ENCODE measurements at places on chromosomes 1 and 21.

- DNase-seq = peak; percentile 95
These were observed 47.1 kb downstream of the ATP2B4 start for GRCh38 chr1:203673550-203674411.

- DNase-seq = peak; percentile 61
These were observed 1.0 kb downstream of the FAM78B start for GRCh38 chr1:166165661-166166328.

GRCh38 chr1:90475631-90476030 lies 241.5 kb downstream of the BARHL2 start:
- DNase-seq = no peak

GRCh38 chr1:9044236-9044635 lies 18.0 kb upstream of the SLC2A7 start:
- no peak for DNase-seq

- no peak for DNase-seq
These were observed 55.2 kb upstream of the NADK start for GRCh38 chr1:1833456-1833855.

GRCh38 chr21:41254090-41254700 lies 62.4 kb upstream of the FAM3B start:
- no peak for DNase-seq

- DNase-seq = no peak
These were observed 34.2 kb upstream of the TTC34 start for GRCh38 chr1:2835650-2836159.

- DNase-seq = no peak
These were observed 2.2 kb upstream of the CDC42BPA start for GRCh38 chr1:227320476-227320875.

DNA sequence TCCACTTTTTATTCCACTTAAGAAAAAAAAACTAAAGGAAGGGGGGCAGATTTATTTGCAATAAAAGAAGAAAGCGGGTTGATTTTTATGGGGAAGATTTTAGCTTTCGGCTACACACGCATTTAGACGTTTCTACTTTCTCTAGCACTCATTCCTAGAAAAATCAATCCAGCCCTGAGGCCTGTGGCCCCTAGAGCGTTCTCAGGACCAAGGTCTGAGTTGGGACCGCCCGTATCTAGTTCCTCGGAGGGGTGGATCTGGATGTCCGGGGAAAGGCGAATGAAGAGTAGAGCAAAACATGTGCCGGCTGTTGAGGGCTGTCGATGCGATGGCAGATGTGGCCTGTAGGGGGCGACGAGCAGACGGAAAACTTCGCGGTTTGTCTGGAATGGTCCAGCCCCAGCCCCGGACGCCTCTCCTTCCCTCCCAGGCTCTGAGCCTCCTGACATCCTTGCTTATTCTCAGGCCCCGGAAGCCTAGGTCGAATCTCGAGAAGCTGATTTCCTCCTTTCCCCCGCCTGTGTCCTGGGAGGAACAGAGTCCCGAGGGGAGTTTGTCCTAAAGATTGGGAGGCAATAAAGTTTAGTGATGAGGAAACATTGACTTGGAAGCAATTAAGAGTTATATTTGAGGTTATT lies 5.2 kb downstream of the FOXD3 start:
- DNase-seq = peak; percentile 90

DNA sequence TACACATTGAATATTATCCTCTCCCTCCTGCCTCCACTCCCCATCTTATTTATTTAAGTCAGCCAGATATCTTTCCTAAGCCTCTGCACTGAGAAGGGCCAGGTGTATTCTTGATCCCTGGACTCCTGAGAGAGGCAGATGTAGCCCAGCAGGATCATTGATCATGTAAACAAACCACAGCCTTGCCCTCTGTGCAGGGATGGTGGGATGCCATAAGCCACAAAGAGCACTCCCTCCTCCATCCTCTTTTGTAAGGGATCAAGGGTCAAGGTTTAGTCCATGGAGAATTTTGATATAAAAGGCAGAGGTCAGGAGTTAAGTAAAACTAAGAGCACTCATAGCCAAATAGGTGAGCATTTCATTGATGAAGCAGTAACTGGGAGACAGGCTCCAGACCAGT lies 17.3 kb downstream of the PHGDH start:
- no peak for DNase-seq
